HS-27A (cell line): ENCODE measurements at places on chromosomes 11 and 22.

DNA sequence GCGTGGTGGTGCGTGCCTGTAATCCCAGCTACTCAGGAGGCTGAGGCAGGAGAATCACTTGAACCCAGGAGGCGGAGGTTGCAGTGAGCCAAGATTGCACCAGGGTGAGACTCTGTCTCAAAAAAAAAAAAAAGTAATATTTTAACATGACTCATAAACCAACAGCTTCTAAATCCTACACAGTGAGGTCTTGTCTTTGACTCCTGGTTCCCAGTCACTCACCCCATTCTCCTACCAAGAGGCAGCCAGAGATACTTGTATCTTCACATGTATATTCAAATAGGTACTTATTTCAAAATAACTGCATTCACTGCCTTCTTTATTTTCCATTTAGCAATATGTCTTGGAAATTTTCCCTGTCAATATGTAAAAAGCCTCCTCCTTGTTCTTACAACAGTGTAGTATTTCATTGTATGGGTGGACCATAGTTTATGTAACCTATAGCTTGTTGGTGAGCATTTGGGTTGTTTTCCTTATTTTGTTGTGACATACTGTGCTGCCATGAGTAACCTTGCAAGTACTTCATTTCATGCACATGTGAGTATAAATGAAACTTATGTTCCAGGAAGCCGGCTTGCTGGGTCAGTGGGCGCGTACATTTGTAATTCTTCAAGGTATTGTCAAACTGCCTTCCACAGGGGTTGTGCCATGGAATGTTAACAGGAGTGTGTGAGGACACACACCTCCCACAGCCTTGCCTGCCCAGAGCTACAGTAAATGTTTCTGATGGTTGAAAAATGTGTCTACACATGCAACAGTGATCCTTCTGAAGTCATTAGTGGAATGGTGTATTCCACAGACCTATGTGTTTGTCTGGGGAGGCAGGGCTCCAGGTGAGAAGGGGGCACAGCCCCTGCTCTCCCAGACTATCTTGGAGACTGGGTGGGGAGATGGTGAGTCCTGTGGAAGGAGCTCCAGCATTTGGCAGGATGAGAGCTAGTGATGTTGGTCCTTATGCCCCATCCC, 47.9 kb downstream of the OSBP2 start:
- no peak for DNase-seq

DNA sequence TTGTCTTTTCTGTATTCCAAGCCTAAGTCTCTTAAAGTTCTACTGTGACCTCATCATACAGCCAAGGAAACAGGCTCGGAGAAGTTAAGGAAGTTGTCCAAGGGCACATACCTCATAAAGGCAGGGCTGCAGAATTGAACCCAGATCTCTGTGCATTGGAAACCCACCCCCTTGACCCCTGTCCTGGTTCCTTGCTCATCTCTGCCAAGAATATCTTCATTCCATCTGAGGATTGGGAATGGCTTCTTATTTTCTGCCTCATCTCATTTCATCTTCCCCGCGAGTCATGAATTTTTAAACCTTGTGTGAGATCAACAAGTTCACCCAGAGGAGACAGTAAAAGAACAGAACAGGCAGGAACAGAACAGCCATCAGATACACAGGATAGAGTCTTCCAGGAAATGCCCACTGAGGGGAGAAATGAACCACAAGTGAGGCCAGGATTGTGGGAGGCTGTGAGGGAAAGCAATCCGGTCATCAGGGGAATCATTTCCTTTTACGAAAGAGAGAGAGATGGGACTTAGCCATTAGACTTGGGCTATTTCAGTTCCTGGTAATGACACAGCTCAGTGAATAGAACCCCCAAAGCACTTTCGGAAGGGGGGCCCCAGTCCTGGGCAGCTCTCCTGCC, 34.4 kb upstream of the LRRC10B start:
- no peak for DNase-seq

- no peak for DNase-seq
Observed at GRCh38 chr11:14546672-14547071, 26.5 kb upstream of the PSMA1 start.

DNA sequence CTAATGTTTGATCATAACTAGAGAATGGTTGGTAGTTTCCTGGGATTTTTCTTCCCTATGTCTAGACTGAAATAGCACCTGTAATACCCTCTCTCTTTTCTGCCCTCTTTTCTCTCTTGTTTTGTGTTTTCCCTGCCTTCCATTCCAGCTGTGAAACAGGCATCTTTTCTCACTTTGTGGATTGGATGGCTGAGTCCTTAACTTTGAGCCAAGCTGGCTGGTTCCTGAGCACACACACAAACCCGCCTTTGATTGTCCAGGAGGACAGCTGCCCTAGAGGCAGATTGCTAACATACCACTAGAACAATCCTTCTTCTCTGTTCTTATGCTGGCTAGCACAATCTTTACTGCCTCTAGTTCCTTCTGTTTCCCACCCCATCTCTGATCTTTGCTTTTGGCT, 17.7 kb downstream of the CTNND1 start:
- no peak for DNase-seq

DNA sequence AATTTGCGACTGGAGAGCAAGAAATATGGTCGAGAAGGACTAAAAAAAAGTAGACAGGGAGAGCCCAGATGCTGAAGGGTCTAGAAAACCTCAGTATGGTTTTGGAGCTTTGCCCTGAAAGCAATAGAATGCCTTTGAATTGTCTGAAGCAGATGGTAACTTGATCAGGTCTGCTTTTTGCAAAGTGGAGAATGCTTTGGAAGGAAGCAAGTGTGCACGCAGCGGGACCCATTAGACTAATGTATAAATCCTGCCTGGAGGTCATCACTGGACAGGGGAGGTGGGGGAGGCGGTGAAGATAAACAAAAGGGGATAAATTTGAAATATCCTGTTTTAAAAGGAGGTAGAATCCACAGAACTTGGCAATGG, 757 bp upstream of the HINFP start:
- no peak for DNase-seq

GRCh38 chr11:30786256-30787110, 200.3 kb upstream of the MPPED2 start:
- DNase-seq, result no peak

GRCh38 chr11:33515347-33515746, 185.3 kb downstream of the C11orf91 start:
- DNase-seq, result no peak

- DNase-seq, result no peak
Observed at GRCh38 chr11:104763930-104764709, 134.1 kb downstream of the CASP12 start.
